ENCODE measurements at places on chromosomes 2 and 18. TPM values are rescaled to one million over a fixed set of nuclear protein-coding genes. Genes with fewer than 3 reads are reported as not detected.

DNA sequence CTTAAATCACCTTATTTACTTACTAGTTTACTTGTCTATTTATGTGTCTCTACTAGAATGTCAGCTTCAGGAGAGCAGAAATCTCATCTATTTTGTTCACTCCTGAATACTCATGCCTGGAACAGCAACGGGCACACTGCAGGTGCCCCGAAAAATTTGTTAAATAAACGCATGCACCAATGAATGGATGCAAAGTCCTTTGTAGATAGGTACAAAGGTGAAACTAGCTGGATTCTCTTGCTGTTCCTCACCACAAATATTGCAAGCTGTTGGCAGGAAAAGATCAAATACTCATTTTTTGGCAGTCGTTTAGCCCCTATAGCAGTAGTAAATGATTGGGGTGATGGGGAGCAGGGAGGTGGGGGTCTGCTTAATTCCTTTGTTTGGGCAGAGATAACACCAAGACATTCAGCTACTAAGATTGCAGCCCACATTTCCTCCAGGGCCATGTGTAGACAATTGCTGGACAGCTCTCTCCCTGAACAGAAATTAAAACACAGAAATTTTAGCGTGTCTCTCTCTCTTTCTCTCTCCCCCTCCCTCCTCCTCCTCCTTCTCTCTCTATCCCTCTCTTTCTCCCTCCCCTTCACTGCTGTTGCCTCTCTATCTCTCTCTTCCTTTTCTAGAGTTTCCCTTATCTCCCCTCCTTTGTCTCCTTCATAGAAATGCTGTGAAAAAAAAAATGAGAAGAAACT lies 5.4 kb downstream of the MARCHF4 start:
- no peak for DNase-seq

GRCh38 chr18:58117786-58118403 lies 73.9 kb downstream of the NEDD4L start:
- DNase-seq = peak; percentile 66

GRCh38 chr2:9757501-9758264 lies 85.6 kb upstream of the TAF1B start:
- DNase-seq = peak; percentile 91

- DNase-seq = no peak
Measured at GRCh38 chr2:234565842-234566619, 69.2 kb upstream of the ARL4C start.

GRCh38 chr2:150538651-150539201 lies 51.3 kb upstream of the RND3 start:
- DNase-seq = peak; percentile 72

Gene AMER3
- not detected for total RNA-seq

GRCh38 chr2:118431586-118431985 lies 343.3 kb downstream of the INSIG2 start:
- no peak for DNase-seq

- DNase-seq = no peak
Measured at GRCh38 chr2:176650104-176650837, 381.0 kb downstream of the MTX2 start.
